ENCODE measurements at places on chromosomes 13 and 19.

GRCh38 chr13:29707876-29708543 lies 112.5 kb upstream of the SLC7A1 start:
- DNase-seq: peak; percentile 23

DNA sequence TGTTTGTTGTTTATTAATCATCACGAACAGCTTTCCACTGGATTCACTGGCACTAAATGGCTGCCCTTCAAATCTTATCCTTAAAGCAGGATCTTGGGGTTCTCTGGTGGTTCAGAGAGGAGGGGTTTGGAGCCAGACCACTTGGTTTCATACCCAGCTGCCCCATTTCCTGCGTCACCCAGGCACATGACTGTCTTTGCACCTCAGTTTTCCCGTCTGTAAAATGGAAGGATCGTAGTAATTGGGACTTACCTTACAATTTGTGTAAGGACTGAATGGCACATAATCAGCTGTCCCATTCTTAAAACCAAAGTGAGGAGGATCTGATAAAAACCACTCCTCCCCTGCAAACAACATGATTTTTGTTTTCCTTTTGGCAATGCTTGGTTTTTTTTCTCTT lies 318.3 kb downstream of the ZNF536 start:
- DNase-seq: no peak

DNA sequence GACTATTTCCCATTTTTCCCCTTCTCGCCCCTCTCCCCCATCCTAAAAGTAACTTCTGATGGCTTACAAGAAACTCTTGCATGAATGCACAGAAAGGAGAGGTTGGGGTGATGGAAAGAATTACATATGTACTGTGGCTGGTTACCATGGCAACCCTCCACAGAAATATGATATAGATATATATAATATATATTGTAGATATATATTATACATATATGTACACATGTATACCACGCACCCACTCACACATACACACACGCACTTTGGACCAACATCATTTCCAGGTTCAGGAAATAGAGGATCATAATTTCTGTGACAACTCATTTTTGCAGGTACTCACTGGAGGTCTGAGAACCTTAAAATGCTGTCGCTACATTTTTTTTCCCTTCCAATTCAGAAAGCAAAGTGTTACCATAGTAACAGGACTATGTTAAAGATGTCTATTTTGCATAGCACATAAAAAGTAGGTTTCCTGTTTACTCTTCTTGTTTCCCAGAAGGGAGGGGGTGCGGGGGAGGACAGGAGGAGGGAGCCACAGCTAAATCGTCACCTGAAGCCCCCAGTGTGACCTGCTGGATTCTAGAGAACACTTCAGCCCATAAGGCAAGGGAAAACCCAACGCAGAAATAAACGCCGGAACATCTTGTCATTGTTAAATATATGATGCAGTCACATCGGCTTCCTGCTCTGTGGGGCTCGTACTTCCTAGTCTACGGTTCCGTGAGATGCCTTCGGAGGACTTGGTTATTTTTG lies 44.7 kb downstream of the EFNB2 start:
- DNase-seq: no peak

DNA sequence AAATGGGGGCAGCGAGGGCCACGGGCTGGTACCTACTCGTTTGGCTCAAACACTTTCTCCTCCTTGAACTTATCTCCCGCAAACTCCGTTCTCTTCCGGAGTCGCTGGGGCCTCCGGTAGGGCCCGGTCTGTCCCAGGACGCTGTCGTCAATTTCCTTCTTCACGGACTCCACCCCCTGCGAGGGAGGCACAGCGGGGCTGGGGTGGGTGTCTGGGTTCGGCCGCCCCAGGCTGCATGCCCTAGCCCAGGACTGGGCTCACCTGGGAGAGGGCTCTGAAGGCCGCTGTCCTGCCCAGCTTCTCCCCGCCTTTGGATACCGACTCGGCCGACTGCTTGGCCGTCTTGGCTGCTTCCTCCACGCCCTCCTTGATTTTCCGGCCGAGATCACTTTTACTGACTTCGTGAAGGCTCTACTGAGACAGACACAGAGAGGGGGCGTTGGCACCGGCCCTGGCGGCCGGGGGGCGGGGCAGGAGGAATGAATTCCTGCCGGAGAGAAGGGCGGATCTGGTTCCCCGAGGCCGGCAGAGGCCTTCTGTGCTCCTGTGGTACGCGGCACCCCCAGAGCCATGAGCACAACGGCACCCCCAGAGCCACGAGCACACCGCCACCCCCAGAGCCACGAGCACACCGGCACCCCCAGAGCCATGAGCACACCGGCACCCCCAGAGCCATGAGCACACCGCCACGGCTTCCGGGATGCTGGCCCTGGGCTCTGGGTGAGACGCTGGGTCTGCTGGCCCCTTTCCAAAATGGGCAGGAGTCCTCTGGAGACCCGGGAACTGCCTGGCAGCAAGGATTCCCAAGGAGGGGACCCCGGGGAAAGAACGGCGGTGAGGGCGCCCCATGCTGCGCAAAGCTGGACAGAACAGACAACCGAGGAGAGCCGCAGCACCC lies 8.1 kb upstream of the CTXN1 start:
- no peak for DNase-seq

GRCh38 chr19:17487284-17488121 lies 17.2 kb downstream of the SLC27A1 start:
- no peak for DNase-seq

GRCh38 chr13:41674246-41674645 lies 216.9 kb downstream of the RGCC start:
- no peak for DNase-seq

- no peak for DNase-seq
Measured at GRCh38 chr19:54230031-54230430, 7.2 kb upstream of the LILRB3 start.

- no peak for DNase-seq
Measured at GRCh38 chr13:51643105-51643881, 59.0 kb downstream of the WDFY2 start.

DNA sequence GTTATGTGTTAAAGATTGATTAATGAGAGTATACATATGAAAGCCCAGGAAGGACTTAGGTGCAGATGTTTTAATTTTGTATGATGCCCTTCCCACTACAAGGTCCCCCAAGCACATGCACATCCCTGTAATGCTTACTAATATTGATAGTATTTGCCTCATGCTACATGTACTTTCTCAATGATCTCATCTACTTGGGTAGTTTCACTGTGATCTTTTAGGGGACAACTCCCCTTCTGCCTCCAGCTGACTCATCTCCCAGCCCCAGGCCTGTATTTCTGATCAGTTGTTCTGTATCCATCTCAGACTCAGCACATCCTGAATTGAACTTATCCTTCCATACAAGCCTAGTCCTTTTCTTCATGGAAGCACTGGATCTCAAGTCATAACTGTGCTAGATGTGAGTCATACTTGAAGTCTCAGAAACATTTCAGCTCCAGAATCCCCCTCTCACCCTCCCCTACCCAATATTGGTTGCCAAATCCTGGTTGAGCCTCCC lies 49.4 kb upstream of the INTS6 start:
- DNase-seq: peak; percentile 16

GRCh38 chr19:43445426-43445825 lies 20.0 kb downstream of the LYPD3 start:
- no peak for DNase-seq

DNA sequence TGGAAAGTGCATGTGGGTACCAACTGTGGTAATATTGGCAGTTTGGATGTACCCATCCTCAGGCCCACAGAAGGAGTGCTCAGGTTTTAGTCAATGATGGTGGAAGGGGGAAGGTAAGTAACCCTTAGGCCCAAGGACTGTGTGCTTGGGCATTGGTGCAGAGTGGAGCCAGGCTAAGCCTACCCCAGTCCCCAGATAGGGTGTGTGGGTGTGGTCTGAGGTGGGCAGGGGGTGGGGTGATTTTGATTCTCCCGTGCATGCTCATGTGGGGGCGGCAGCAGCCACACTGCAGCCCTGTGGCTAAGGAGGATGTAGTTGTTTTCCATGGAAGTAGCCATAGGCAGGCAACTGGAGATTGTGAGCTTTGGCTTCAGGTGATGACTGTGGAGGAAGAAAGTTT lies 2197.3 kb downstream of the PCDH9 start:
- no peak for DNase-seq

GRCh38 chr13:98386637-98387036 lies 190.3 kb downstream of the STK24 start:
- no peak for DNase-seq

- DNase-seq: no peak
Measured at GRCh38 chr13:105918842-105919741, 616.4 kb downstream of the EFNB2 start.

GRCh38 chr19:43773725-43774102 lies 7.1 kb downstream of the KCNN4 start:
- DNase-seq: no peak
